ENCODE measurements at places on chromosomes 13 and 19.

DNA sequence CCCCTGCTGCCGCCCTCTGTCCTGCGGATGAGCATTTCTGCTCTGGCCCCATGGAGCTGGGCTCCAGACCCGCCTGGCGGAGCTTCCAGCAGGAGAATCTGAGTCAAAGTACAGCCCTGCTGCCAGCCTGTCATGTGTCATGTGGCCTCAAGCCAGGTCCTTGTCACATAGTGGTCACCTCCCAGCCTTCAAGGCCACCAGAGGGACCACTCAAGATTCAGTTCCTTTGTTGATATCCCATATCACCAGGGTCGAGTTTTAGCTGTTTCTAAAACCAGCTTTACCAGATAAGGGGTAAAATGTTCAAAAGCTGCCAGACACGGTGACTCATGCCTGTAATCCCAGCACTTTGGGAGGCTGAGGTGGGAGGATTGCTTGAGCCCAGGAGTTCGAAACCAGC is 13.4 kb downstream of the THOP1 start:
- DNase-seq, result no peak

GRCh38 chr19:54694648-54695047 is 29.6 kb upstream of the KIR3DL3 start:
- DNase-seq, result no peak

GRCh38 chr13:114145256-114145655 is 12.8 kb upstream of the RASA3 start:
- DNase-seq, result no peak

DNA sequence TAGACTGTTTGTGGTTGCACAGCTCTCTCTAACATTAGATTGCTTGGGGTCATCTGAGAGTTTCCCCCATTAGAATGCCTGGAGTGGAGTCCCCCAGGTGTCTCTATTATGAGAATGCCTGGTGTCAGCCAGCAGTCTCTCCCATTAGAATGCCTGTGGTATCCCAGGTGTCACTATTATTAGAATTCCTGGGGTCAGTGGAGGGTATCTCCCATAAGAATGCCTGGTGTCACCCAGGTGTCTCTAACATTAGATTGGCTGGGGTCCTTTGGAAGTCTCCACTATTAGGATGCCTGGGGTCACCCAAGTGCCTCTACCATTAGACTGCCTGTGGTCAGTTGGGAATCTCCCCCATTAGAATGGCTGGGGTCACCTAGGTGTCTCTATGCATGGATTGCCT is 1495.1 kb downstream of the UQCRFS1 start:
- no peak for DNase-seq

GRCh38 chr19:29966588-29967249 is 24.7 kb downstream of the URI1 start:
- DNase-seq, result no peak

GRCh38 chr19:20470345-20471135 is 95.0 kb downstream of the ZNF737 start:
- DNase-seq, result no peak

- DNase-seq, result no peak
These were observed 799.1 kb upstream of the SPRY2 start for GRCh38 chr13:81139987-81140386.

- DNase-seq, result peak; percentile 66
These were observed 67.1 kb downstream of the KDM4B start for GRCh38 chr19:5035793-5036697.

- DNase-seq, result no peak
These were observed 146.5 kb upstream of the SOX21 start for GRCh38 chr13:94858856-94859255.

- no peak for DNase-seq
These were observed 37.4 kb downstream of the KLF5 start for GRCh38 chr13:73096173-73096572.

GRCh38 chr13:47853236-47853635 is 147.8 kb downstream of the SUCLA2 start:
- DNase-seq, result no peak

DNA sequence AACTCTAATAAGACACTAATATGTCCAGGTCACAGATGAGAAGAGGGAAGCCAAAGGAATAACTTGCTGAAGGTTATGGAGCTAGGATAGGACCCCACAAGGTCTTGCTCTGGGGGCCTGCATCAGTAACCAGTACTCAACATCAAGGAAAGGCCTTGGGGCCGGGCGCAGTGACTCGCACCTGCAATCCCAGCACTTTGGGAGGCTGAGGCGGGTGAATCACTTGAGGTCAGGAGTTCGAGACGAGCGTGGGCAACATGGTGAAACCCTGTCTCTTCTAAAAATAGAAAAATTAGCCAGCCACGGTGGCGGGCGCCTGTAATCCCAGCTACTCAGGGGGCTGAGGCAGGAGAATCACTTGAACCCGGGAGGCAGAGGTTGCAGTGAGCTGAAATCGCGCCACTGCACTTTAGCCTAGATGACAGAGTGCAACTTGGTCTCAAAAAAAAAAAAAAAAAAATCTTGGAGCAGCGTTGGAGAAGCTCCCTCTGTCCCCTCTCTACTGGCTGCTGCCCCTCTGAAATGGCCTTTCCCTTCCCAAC is 1.8 kb downstream of the LONP1 start:
- no peak for DNase-seq

- DNase-seq, result no peak
These were observed 34.4 kb upstream of the ZNF562 start for GRCh38 chr19:9709305-9709704.

- no peak for DNase-seq
These were observed 16.2 kb upstream of the MIR17HG start for GRCh38 chr13:91331047-91331915.

GRCh38 chr13:99199541-99200431 is 868 bp upstream of the UBAC2 start:
- no peak for DNase-seq

GRCh38 chr13:59476366-59476765 is 687.4 kb downstream of the DIAPH3 start:
- DNase-seq, result no peak

- DNase-seq, result no peak
These were observed 27.3 kb downstream of the PTPRS start for GRCh38 chr19:5313307-5313706.

DNA sequence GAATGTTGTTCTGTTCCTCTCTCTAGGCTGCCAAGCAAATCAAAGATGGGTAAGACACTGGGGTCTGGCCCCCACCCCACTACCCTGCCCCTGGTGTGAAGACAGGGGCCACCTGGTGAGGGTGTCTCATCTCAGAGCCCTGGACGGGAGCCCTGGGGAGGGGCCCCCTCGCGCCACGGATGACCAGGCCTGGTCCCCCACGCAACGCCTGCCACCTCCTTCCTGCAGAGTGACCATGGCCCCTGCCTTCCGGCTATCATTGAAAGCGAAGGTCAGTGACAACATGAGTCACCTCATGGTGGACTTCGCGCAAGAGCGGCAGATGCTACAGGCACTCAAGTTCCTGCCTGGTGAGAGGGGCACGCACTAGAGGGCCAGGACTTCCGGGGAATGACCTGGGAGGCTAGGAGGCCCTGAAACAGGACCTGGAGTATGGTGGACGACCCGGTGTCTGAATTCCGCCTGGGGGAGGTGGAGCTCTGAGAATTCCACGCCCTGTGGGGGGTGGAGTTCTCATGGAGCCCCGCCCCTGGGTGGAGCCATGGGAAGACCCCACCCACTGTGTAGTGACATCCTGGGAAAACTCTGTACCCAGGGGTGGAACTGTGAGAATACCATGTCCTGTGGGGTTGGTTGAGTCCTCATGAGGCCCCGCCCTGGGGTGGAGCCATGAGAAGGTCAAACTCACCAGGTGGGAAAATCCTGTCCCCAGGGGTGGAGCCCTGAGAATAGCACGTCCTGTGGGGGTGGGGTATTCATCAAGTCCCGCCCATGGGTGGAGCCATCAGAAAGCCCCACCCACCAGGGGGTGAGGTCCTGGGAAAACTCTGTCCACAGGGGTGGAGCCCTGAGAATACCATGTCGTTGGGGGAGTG is 6.1 kb downstream of the FSD1 start:
- no peak for DNase-seq

DNA sequence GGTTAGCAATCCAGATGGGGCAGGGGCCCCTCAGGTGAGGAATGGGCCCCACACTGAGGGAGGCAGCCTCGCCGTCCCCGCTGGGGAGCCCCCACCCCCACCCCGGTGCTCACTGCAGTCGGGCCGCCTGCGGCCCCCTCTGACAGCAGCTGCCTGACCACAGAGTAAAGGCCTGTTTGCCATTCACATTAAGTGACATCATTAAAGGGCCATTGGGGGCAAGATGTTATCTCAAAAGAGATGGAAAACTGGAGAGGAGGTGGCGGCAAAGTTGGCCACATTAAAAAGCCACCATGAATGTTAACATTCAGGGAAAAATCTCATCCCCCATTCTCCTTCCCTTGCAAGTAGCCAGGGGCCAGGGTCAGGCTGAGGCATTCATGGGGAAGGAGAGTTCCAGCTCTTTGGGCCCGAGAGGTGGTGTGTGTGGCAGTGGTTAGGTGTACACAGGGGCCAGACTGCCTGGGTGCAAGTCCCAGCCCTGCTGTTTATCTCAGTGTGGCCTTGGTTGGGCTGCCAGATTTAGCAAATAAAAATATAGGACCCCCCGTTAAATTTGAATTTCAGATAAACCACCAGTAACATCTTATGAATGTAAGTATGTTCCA is 20.9 kb downstream of the VSTM2B start:
- DNase-seq, result no peak

- DNase-seq, result no peak
These were observed 18.7 kb downstream of the EFNA2 start for GRCh38 chr19:1304197-1304924.
